ENCODE measurements at places on chromosomes 5 and 9.

DNA sequence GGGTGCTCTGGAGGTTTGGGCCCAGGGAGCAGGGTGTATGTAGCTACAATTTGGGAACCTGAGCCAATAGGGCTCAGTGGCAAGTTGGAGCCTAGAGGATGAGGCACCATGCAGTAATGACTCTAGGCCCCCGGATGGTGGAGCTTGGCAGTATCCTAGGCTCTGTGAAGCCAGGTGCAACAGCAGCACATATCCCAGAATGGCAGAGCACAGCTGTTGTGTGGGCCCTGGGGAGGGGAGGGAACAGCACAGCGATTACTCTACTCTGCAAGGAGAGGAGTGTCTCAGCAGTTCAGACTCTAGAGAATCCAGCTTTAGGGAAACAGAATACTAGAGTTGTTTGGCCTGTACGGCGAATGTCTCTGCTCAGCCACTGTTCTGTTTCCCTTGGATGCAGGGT lies 56.1 kb downstream of the LRRTM2 start:
- DNase-seq = no peak

- DNase-seq = no peak
These were observed 24.4 kb downstream of the IQGAP2 start for GRCh38 chr5:76427206-76428140.

- no peak for DNase-seq
These were observed 6.5 kb upstream of the RPS6 start for GRCh38 chr9:19386502-19387044.

GRCh38 chr5:145467446-145467845 lies 367.7 kb downstream of the PRELID2 start:
- DNase-seq = no peak

DNA sequence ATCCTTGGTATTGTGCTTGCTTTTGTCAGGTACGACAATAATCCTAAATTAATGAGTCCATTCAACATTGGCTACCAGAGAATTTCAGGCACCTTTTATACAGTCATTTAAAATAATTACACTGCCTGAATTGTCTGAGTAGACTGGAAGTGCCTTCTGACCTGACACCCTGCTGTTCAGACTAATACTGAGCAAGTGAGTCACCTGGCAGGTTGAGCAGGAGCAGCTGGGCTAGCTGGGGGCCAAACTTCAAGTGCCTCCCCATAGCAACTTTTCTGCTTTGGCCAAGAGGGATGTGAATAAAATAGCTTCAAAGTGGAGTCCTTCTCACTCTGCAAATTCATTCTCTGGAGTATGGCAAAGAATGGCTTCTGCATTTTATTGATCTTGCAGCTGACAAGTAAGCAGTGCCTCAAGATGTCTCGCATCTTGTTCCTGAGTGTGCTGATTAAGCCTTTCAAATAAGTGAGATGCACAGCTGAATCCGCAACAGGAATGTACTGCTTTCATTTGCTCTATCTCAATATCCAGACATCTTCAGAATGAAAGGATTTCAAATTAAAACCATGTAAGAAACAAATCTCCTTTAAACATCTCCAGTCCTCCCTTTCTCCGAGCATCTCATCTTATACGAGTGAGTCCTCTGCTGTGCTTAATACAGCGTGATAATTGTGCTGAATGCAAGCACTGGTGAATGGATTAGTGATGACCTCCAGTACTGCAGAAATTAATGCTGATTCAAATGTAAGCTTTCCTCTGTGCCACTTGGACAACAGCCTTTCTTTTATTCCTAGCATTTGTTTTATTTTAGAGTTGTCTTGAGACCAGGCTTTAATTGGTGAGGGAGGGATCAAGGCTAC lies 271.2 kb downstream of the EDIL3 start:
- DNase-seq = no peak

GRCh38 chr5:38780316-38780715 lies 65.5 kb upstream of the OSMR start:
- no peak for DNase-seq

DNA sequence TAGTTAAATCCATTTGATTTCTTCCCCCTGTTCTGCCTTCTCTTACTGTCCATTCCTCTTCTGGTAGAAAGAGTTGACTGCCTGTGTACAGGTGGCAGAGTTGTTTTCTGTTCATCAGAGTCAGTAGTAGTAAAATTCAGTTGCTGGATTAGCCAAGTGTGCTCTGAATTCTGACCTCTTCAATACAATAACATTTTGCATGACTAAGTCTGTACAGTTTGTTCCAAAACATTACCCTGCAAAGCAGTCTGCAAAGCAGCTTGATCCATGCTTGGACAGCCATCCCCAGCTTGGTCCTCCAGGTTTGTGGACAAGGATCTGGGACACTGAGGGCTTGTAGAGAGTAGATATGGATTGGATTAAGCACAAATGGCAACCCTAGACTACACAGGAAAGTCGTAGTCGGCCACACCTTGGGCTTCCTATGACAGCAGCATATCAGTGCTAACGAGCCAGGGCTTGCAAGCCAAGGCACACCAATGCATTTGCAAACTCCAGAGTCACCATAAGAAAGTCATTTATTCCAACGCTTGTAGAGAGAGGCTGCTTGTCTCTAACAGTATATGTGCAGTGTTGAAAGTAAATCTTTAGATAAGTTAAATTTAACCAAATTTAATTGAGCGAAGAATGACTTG lies 25.2 kb downstream of the IL12B start:
- no peak for DNase-seq

DNA sequence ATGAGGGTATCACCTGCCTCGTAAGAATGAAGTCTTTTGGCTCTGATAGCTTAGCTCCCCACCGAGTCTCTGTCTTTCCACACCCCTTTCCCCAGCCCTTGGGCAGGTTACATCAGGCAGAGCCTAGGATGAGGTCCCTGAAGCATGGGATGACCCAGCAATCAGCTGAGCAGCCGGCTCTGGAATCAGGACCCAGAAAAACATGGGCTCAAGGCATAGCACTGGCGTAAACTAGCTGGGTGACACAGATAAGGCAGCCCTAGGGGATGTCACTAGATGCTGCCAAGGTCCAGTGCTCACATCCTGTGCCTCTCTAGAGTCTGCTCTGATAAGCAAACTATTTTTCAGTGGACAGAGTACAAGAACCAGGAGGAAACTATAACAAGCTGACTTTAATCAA lies 26.6 kb downstream of the IDNK start:
- no peak for DNase-seq

DNA sequence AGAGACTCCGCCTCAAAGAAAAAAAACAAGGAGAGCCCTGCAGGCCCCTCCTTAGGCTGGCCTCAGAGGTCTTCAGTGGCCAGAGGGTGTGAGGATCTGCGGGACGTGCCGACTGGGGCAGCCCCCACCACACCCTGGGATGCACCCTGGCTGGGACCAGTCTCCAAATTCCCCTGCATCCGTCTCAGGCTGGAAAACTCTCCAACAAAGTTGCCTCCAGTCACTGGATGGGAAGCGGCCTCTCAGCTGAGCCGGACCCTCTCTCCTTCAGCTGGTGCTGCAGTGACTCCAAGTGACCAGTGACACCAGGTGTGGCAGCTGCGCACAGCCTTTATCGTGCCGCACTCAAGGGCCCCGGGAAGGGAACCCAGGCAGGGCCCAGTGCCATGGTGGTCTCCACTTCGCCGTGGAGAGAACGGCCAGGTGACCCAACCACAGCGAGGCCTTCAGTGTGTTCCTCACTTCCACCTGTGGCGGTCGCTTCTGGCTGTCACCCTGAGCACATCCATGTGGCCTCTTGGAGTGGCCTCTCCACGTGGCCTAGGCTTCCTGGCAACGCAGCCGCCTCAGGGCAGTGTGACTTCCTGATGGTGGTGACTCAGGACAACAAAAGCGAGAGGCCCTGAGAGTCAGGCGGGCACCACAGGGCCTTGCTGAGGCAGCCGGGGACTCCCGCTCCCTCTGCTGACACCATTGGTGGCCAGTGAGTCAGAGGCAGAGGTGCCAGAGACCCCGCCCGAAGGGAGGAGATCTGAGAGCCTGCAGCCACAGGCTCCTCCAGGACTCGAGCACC lies 19.3 kb upstream of the CAMSAP1 start:
- DNase-seq = no peak

DNA sequence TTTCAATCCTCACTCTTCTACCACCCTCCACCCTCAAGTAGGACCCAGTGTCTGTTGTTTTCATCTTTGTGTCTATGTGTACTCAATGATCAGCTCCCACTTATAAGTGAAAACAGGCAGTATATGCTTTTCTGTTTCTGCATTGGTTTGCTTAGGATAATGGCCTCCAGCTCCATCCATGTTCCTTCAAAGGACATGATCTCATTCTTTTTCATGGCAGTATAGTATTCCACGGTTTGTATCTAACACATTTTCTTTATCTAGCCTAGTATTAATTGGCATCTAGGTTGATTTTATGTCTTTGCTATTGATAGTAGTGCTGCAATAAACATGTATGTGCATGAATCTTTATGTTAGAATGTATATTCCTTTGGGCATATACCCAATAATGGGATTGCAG lies 259.8 kb upstream of the KIF2A start:
- no peak for DNase-seq

DNA sequence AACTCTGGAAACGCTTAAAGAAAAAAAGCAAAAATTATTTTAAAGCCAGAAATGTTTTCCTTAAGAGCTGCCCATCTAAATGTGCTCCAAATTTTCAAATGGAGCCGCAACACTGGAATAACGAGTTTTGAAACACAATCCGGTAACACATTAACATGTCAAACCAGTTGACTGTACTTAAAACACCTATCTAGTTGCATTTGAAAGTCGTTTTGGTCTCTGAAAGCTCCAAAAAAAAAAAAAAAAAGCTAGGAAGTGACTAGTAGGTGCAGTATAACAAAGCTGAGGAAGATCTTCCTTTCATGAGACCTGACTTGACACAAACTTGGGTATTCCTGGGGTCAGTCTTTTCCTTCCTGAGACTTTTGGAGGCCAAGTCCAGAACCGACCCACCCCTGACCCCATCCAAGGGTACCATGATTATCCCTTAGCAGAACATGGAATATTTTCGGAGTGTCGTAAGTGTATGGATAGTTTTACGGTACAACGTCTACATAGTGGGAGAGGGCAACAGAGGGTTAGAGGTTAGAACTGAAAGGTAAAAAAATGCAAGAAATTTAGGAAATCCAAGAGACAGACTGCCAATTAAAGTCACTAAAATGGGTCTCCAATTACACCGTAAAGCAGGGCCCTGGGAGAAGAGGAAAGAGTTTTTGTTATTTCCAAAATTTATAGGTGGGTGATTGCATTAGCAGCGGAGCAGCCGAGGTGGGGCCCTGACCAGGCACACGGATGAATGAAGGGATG lies 812 bp downstream of the CETN3 start:
- no peak for DNase-seq

GRCh38 chr9:13437866-13438265 lies 158.4 kb upstream of the MPDZ start:
- no peak for DNase-seq

- DNase-seq = no peak
These were observed 55.2 kb downstream of the DROSHA start for GRCh38 chr5:31476738-31477141.

- no peak for DNase-seq
These were observed 4.5 kb upstream of the FXN start for GRCh38 chr9:69030851-69031645.

GRCh38 chr9:117649126-117649525 lies 55.1 kb upstream of the TLR4 start:
- no peak for DNase-seq

DNA sequence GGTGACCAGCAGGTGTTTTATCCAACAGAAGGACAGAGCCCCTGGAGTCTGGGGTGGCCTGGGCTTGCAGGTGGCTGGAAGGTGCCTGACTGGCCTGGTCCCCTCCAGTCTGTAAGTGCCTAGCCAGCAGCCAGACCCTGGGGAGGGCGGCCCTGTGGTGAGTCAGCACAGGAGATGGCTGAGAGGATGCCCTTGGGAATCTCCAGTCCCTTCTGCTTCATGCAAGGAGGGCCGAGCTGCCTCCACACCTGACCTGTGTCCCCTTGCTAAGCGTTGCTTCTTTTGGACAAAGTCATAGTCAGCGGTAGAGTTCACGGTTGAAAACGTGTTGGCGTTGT lies 20.2 kb downstream of the OBP2B start:
- DNase-seq = no peak

GRCh38 chr5:83472508-83473345 lies 1.2 kb downstream of the VCAN start:
- DNase-seq = no peak

- DNase-seq = no peak
These were observed 20.2 kb downstream of the RECK start for GRCh38 chr9:36056896-36057295.

- DNase-seq = no peak
These were observed 6.7 kb downstream of the N4BP3 start for GRCh38 chr5:178119915-178120606.

GRCh38 chr5:136047858-136048257 lies 19.1 kb downstream of the TGFBI start:
- no peak for DNase-seq

DNA sequence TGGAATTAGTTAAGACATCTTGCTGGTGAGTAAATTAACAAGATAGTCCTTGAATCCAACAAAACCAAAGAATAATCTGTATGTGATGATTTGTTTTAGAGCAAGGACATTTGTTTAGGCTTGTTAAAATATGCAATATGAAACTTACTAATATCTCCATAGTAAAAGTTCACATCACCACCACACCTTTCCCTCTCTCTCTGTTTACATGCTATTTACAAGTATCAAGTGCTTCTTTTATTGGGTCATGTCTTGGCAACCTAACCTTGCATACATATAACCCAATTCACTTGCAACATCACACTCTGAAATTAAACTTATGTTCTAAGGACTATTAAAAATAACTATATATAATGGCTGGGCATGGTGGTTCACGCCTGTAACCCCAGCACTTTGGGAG lies 161.3 kb downstream of the CCDC192 start:
- DNase-seq = no peak

DNA sequence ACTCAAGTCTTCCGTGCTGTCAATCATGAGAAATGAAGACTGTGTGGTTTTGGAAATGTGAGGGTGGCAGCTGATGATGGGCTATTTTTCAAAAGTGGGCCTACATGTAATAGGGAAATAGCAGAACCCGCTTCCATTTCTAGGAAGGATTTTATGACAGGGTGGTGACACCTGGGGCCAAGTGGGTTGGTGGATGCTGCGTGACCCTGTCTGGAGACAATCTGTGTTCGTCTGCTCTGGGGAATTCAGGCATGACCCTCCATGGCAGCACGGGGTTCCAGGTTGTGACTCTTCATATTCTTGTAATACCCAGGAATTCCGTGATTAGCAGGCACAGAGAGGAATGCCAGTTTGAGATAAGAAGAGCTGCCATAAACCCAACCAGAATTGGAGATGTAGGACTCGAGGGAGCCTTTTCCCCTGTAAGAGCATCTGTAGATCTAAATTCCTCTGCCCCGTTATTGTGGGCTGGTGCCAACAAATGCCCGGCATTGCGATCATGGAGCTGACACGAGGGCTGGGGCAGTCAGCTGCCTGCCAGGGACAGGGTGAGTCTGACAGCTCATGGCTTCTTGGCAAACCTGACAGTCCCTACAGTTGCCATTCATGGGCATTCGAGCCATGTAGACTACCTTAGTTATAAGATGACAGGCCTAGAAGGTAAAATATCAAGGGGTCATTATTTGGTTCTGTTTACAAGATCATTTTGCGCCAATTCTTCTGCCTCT lies 279.7 kb downstream of the GADD45G start:
- no peak for DNase-seq

GRCh38 chr5:82494942-82495341 lies 216.8 kb upstream of the RPS23 start:
- DNase-seq = no peak
